Activated CD4-positive, alpha-beta T cell treated with anti-CD3 and anti-CD28 coated beads, Interleukin-2, amount 10 ng/mL, durations not matched to agents 24 days and 14 days (primary cell): ENCODE measurements at places on chromosomes 6 and 20. TPM values are rescaled to one million over a fixed set of nuclear protein-coding genes. Genes with fewer than 3 reads are reported as not detected.
A peak's percentile ranks its signal among the peaks of the same experiment; 100 is the strongest.

DNA sequence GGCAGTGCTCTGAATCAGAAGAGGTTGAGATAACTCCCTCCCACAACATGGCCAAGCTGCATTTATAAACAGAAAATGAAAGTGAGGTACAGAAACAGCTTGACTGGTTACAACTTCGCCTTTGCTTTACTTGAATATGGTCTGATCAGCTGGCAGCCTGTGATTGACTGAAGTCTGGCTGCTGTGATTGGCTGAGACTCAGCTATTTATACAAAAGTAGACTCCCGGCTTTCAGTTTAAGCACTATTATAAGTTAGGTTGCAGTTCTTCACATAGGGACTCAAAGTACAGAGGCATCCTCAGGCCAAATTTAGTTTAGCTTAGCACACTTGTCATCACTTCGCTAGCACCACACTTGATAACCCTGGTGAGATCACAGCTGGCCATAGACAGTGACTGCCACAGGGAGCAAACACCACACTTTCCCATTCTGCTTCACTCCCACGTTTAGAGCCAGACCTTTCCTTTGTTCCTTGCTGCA lies 362.6 kb downstream of the EPM2A start:
- peak; percentile 61 for DNase-seq

DNA sequence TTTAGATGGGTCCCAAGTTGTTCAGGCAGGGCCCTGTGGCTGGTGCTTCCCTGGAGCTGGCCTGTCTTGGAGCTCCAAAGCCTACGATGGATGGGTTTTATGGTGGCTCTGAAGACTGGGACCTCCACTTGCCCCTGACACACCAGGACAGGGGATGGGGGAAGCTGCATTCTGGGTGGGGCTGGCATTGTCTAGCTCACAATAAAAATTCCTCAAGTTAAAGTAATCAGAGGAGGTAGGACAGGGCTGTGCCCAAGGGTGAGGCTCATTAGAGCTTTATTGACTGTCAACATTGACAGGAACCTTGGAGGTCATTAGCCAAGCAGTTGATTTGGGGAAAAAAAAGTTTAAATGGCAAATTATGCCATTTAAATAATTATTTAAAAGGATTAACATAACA lies 35.7 kb downstream of the TFAP2C start:
- DNase-seq, result no peak

DNA sequence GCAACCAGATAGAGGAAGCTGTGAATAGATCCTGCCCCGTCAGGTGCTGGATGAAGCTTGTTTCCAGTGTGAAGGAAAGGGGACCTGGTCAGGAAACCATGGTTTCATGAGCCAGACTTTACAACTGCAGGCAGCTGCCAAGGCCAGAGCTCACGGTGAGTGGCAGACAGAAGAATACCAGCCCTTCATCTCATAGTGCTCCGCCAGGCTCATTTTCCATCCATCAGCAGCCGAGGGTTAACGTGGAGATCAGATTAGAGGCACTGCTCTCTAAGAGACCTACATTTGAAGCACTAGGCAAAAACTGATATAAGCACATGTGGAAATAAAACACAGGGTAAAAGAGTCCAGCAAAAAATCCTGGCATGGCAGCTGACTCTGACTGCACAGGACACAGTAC lies 172.4 kb downstream of the CD24 start:
- no peak for DNase-seq

- no peak for DNase-seq
These were observed 115.2 kb upstream of the AKIRIN2 start for GRCh38 chr6:87817183-87817582.

- DNase-seq, result no peak
These were observed 13.3 kb downstream of the RSPH4A start for GRCh38 chr6:116629563-116629981.

- no peak for DNase-seq
These were observed 82.3 kb downstream of the MLIP start for GRCh38 chr6:54193560-54193959.

GRCh38 chr6:5996714-5997419 lies 9.9 kb downstream of the NRN1 start:
- peak; percentile 77 for DNase-seq

The OR2H1 gene
- total RNA-seq, result not detected in 2 replicates

GRCh38 chr6:86686496-86686895 lies 250.8 kb upstream of the HTR1E start:
- DNase-seq, result no peak

- peak; percentile 86 for DNase-seq
These were observed 12.2 kb downstream of the BACH2 start for GRCh38 chr6:90284236-90285041.

The FAM217A gene
- total RNA-seq, result not detected in 2 replicates

GRCh38 chr20:3911956-3912355 lies 22.8 kb downstream of the PANK2 start:
- DNase-seq, result no peak

The ENPP3 gene
- total RNA-seq, result 1.4 and 2.3 TPM in 2 replicates

DNA sequence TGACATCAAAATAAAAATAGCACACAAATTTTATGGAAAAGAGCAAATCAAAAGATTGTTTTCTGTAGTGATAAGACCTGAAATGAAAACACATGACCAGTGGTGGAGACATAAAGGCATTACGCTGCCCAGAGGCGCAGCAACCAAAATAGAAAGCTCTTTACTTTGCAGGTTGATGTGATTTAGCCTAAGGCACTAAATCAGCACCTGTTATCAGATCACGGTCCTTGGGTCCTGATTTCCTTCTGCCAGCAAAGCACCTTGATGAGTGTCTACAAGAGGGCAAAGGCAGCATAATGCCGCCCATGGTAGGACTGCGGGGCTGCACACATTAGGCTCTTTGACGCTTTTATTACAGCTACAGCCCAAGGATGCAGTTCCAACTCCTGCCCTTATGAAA lies 19.3 kb upstream of the RAMACL start:
- DNase-seq, result no peak

- no peak for DNase-seq
These were observed 59.8 kb upstream of the HDAC2 start for GRCh38 chr6:114030767-114031166.

DNA sequence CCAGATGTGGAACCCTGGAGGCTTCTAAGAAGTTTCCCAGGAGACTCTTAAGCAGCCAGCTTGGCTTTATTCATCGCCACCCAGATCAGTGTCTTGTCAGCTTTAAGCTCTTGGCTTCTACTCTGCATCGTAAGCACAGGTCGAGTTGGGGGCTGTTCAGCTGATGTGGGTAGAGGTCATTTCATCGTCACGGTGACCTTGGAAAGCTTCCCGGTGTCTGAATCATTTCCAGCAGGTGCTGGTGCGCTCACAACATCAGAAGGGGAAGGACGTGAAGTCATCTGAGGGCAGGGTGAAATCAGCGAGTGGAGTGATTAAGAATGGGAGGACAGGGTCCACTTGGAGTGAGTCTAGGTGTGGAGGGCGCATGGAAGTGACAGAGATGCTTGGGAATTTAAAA lies 112.6 kb downstream of the SASH1 start:
- DNase-seq, result no peak

The TRERF1 gene
- 37.0 and 37.3 TPM in 2 replicates for total RNA-seq

The TP53TG5 gene
- 0.12 TPM in 1 of 2 replicates, not detected in the other for total RNA-seq

DNA sequence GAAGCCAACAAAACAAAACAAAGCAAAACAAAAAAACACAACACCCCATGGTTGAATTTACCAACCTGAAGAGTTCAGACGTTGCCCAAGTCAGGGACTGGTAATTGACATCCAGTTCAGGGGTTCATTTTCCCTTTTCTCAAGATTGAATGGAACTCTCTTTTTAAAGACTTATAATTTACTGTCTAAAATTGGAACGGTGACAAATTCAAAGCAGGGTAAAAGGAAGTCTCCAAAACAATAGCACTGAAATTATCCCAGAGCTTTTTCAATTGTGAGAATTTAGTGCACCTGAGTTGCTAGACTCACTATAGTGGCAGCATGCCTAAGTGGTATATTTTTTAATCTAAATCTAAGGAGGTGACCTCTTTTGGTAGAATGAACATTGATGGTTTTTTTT lies 90.9 kb upstream of the PREP start:
- no peak for DNase-seq

The TNF gene
- 294 and 303 TPM in 2 replicates for total RNA-seq

DNA sequence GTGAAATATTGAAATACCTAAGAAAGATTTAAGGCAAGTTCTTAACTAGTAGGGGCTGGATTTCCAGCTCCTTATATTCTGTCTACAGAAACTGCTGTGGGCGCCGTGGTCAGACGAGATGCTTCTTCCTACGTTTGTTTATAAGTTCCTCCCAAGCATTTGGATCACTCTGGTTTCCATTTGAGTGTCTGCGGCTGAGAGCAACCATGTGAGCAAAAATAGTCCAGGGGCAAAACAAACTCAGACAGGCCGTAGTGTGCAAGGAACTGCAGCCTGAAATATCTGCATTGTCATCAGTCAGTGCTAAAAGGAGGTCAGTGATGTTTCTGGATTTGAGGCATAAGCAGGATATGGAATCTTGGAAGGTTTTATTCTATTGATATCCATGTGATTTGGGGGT lies 485.9 kb upstream of the JAG1 start:
- DNase-seq, result no peak

DNA sequence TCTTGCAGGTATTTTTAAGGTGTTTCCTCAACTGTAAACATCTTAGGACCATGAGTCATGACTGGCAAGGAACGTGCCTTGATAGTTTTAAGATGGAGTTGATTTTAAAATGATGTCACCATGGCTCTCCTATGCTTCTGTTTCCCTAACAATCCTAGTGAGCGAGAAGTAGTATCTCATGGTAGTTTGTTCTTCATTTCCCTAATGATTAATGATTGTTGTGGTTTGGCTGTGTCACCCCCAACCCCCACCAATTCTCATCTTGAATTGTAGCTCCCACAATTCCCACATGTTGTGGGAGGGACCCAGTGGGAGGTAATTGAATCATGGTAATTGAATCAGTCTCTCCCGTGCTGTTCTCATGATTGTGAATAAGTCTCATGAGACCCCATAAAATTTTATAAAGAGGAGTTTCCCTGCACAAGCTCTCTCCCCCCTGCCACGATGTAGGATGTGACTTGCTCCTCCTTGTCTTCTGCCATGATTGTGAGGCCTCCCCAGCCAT lies 16.8 kb upstream of the BNIP5 start:
- DNase-seq, result no peak

DNA sequence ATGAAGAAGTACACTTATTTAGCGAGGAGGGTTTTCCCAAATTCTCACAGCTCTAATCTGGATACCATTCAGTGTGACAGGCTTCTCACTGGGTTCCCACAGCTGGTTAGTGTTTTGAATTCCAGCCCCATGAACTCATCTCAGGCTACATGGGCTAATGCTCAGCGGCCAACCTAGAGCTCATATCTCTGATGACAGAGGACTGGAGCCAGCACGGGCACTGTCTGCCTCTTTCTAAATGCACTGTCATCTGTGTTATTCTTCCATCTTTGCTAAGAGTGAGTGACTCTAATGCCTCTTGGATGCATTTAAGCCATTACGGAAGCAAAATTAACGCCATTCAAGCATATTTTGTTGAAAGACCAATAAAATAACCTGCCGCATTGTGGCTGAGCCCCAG lies 308.9 kb upstream of the JAG1 start:
- no peak for DNase-seq

The RUNX2 gene
- total RNA-seq, result 17.1 and 18.3 TPM in 2 replicates

- DNase-seq, result no peak
These were observed 13.1 kb downstream of the CD93 start for GRCh38 chr20:23072892-23073586.

- DNase-seq, result no peak
These were observed 87.8 kb downstream of the L3MBTL3 start for GRCh38 chr6:130105996-130106704.
